GM23338 (cell line): ENCODE measurements at places on chromosomes 13 and 19. TPM values are rescaled to one million over a fixed set of nuclear protein-coding genes. Genes with fewer than 3 reads are reported as not detected.
A peak's percentile ranks its signal among the peaks of the same experiment; 100 is the strongest.

- H3K36me3 ChIP-seq = peaks cover 29% of the 10 kb centered on the region
- DNase-seq = no peak
- H3K4me3 ChIP-seq = peak overlapping the region; percentile 86
- H3K4me1 ChIP-seq = peaks cover 5% of the 10 kb centered on the region; the same call in 1 of the 2 replicates
- no peaks in the 10 kb centered on the region for H3K27me3 ChIP-seq
- H3K27ac ChIP-seq = no peak overlapping the region
Observed at GRCh38 chr19:39832341-39833083, 1.4 kb downstream of the DYRK1B start.

DNA sequence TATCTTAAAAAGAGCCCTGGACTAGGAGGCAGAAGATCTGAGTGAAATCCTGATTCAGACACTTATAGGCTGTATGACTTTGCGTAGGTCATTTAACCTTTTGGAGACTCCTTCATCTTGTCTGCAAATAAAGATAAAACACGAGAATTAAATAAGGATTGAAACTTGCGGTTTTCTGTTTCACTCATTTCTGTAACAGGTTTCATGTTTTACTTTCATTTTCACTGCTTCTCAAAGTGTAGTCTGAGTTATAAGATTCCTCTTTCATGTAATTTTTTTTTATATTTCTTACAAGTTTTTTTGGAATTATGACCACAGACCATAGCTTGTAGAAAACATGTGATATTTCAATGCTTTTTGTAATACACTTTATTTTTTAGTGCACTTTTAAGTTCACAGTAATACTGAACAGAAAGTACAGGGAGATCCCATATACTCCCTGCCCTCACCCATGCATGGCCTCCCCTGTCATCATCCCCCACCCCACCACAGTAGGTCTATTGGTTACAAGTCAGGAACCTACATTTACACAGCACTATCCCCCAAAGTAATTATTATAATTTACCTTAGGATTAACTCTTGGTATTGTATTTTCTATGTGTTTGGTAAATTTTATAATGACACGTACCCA is 174.6 kb downstream of the ITGBL1 start:
- H3K27ac ChIP-seq = no peak overlapping the region
- no peaks in the 10 kb centered on the region for H3K36me3 ChIP-seq
- DNase-seq = no peak
- no peak overlapping the region for H3K4me3 ChIP-seq
- H3K4me1 ChIP-seq = peaks cover 11% of the 10 kb centered on the region
- H3K27me3 ChIP-seq = no peaks in the 10 kb centered on the region

EBPL gene
- 231 and 260 TPM in 2 replicates for total RNA-seq

DNA sequence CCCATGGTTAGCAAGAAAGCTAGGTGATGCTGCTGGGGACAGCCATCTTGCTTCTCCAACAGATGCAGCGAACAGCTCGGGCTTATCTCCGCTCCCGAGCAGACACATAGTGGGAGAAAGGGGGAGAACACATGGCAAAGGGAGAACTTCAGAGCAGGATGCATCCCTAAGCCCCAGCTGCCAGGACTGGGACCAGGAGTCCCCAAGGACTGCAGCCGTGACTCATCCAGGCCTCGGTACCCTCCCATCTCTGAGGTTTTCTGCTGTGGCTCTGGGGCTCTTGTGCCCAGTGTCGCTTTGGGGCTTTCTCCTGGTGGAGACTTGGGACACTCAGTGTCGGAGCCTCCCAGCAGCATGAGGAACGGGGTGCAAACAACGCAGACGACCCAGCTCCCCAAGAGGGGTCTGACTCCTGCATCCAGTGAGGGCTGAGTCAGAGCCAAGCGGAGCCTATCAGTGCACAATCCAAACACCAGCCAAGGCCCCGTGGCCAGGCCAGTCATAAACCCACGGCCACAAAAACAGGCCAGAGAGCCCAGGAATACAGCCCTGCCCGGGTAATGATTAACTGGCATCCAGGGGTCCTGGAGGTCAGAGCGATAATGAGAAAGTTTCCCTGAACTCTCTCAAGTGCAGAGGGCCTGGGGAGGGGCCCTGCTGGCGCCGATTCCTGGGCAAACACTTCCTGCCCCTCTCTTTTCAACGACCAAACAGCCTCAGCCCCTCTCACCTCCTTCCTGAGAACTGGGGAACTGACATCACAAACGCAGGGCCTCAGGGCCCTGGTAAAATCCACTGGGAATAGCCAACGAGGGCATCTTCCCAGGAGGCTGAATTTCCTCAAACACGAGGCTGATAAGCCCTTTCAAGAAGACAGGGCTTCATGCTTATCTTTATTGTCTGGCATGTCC is 202.9 kb downstream of the USP12 start:
- H3K4me3 ChIP-seq = no peak overlapping the region
- no peak for DNase-seq
- H3K27ac ChIP-seq = no peak overlapping the region
- H3K36me3 ChIP-seq = no peaks in the 10 kb centered on the region
- H3K27me3 ChIP-seq = no peaks in the 10 kb centered on the region

DNA sequence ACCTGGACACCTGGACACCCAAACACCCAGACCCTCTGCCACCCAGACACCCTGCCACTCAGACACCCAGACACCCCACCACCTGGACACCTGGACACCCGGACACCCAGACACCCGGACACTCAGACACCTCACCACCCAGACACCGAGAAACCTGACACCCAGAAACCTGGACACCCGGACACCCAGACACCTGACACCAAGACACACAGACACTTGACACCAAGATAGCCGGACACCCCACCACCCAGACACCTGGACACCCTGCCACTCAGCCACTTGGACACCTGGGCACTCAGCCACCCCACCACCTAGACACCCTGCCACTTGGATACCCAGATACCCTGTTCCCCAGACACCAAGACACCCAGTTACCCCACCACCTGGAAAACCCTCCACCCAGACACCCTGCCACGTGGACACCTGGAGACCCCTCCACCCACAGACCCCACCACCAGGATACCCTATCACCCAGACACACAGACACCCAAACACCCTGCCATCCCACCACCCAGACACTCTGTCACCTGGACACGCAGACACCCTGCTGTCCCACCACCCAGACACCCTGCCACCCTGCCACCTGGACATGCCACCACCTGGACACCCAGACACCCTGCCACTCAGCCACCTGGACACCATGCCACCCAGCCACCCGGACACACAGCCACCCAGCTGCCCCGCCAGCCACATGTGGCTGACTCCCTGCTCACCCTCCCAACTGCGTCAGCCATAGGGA is 17.4 kb downstream of the C19orf12 start:
- no peak overlapping the region for H3K27ac ChIP-seq
- no peaks in the 10 kb centered on the region for H3K36me3 ChIP-seq

- DNase-seq = no peak
- H3K36me3 ChIP-seq = no peaks in the 10 kb centered on the region
- H3K27me3 ChIP-seq = no peaks in the 10 kb centered on the region
- peaks cover 19% of the 10 kb centered on the region for H3K4me1 ChIP-seq
- H3K27ac ChIP-seq = no peak overlapping the region
- H3K4me3 ChIP-seq = no peak overlapping the region
Observed at GRCh38 chr13:79812070-79812850, 331.3 kb downstream of the NDFIP2 start.
